ENCODE measurements at places on chromosomes 3 and 15. TPM values are rescaled to one million over a fixed set of nuclear protein-coding genes. Genes with fewer than 3 reads are reported as not detected.
A peak's percentile ranks its signal among the peaks of the same experiment; 100 is the strongest.

GRCh38 chr3:186589856-186590579 lies 19.5 kb downstream of the DNAJB11 start:
- DNase-seq = no peak

DNA sequence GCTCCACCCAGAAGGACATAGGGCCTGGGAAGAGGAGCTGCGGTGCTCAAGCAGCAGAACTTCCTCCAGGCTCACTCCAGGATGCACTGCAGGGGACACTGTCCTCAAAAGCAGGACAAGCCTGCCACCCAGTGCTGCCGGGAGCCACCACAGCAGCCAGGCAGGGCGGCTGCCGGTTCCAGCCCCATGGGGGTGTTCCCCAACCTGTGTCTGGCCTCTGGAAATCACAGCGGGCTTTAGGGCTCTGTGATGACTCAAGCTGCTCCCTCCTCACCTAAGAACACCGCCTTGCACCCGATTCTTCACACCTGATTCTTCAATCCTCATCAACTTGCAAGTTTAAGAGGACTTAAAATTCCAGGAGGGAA lies 71.9 kb upstream of the SLC6A11 start:
- DNase-seq = no peak

- DNase-seq = peak; percentile 58
Measured at GRCh38 chr3:3200632-3201212, 21.2 kb upstream of the CRBN start.

GRCh38 chr3:123947482-123947881 lies 13.5 kb downstream of the CCDC14 start:
- DNase-seq = no peak

- no peak for DNase-seq
Measured at GRCh38 chr3:142888481-142889211, at the start of gene PCOLCE2. PCOLCE2 (minus strand) TSS chr3:142889083; CDS start chr3:142888896, 187 bp downstream.

- no peak for DNase-seq
Measured at GRCh38 chr15:42010434-42010833, 10.4 kb downstream of the PLA2G4E start.

DNA sequence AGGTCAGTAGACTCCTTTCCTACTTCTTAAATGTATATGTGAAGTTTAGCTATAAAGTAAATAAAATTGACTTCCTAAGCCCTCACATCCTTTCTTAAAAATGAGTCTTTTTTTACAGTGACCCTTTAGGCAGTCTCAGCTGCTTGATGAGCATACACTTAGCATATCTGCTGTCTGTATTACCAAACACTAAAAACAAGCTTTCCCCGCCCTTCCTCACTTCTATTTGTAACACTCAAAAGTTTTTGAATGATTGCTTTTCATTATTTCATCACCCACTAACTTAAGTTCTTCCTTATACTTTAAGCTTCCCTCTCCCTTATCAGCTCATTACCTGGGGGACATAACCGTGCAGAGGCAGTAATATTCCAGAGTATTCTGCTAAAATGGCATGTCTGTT lies 89.4 kb downstream of the PLOD2 start:
- DNase-seq = no peak

GRCh38 chr3:24387000-24387399 lies 107.7 kb downstream of the THRB start:
- peak; percentile 4 for DNase-seq

Gene NDN
- 61.5 TPM for total RNA-seq

- no peak for DNase-seq
Measured at GRCh38 chr3:140148824-140149390, 213.9 kb downstream of the CLSTN2 start.

- no peak for DNase-seq
Measured at GRCh38 chr3:168828943-168829342, 733.2 kb upstream of the GOLIM4 start.

GRCh38 chr15:81491414-81492096 lies 117.5 kb upstream of the TMC3 start:
- no peak for DNase-seq

GRCh38 chr3:159910991-159911663 lies 77.5 kb upstream of the IL12A start:
- DNase-seq = no peak

DNA sequence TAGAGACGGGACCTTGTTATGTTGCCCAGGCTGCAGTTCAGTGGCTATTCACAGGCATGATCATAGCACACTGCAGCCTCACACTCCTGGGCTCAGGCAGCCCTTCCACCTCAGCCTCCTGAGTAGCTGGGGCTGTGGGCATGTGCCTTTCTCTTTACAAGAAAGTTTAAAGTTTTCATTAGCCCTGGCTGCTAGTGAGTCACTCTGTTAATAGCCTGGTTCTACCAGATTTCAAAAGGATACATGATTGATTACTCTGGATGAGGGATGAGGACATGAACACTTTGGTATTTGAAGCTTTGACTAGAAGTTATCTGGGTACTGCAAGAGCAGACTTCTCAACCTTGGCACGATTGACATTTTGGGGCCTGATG lies 95.1 kb downstream of the DHX36 start:
- DNase-seq = no peak

- DNase-seq = no peak
Measured at GRCh38 chr3:46208167-46208704, at the start of gene CCR1. CCR1 (minus strand) TSS chr3:46208313; CDS start chr3:46204313, 4,000 bp downstream.

DNA sequence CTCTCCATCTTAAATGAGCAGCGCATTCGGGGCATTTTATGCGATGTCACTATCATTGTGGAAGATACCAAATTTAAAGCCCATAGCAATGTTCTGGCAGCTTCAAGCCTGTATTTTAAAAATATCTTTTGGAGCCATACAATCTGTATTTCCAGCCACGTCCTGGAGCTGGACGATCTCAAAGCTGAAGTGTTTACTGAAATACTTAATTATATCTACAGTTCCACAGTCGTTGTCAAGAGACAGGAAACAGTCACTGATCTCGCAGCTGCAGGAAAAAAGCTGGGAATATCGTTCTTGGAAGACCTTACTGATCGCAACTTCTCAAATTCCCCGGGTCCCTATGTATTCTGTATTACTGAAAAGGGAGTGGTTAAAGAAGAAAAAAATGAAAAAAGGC lies 44.4 kb upstream of the RASA2 start:
- DNase-seq = no peak

DNA sequence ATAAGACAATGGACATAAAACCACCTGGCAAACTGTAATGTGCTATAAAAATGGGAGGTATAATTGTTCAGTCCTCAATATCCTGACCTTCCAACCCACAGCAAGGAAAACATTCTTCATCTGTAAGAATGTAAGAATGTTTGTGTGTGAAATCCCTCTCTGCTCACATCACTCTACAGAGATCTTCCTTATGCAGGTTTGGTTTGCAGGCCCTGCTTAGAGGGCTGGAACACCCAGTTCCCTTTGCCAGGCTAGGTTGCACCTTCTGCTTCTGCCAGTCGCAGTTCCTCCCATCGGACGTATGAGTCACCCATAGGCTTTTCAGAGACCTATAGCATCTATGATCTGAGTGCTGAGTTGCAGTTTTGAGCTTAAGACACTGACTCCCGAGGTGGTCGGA lies 24.1 kb upstream of the MINAR1 start:
- DNase-seq = no peak

Gene RARB
- 5.5 TPM for total RNA-seq

DNA sequence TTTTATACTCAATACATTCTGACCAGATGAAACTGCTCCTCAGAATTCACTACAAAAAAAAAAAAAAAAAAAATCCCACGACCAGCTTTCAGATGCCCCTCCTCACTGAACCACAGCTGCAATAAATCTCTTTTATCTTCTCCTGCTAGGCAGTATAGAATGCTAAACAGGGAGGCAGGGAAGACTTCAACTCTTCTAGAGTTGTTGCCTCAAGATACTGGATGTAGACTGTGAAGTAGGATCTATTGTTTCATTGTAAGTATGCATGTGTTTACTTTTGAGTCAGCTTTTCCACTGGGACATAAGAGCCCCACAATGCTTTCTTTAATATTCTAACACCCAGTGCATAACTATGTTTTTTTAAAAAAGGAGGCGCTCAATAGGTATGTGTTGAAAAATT lies 401.4 kb downstream of the TBL1XR1 start:
- no peak for DNase-seq

Gene NR2E3
- total RNA-seq = 0.79 TPM

GRCh38 chr15:60370105-60370868 lies 27.5 kb downstream of the ANXA2 start:
- peak; percentile 29 for DNase-seq

DNA sequence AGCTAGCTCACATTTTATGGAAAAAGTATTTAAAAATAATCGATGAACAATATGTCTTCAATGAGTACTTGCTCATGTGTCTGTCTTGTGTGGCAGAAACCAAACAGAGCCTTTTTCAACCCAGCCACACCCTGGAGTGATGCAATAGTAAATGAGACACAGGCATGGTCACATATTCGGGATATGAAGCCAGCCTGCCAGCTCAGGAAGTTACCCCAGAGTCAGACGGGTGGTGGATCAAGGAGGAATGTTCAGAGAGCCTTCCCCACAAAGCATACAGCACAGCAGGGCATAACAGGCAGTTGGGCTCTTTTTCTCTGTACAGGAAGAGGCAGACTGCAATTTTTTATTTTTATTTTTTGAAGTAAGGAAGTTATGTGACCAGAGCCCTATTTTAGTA lies 27.3 kb downstream of the LARP6 start:
- peak; percentile 57 for DNase-seq

Gene UROC1
- not detected for total RNA-seq

DNA sequence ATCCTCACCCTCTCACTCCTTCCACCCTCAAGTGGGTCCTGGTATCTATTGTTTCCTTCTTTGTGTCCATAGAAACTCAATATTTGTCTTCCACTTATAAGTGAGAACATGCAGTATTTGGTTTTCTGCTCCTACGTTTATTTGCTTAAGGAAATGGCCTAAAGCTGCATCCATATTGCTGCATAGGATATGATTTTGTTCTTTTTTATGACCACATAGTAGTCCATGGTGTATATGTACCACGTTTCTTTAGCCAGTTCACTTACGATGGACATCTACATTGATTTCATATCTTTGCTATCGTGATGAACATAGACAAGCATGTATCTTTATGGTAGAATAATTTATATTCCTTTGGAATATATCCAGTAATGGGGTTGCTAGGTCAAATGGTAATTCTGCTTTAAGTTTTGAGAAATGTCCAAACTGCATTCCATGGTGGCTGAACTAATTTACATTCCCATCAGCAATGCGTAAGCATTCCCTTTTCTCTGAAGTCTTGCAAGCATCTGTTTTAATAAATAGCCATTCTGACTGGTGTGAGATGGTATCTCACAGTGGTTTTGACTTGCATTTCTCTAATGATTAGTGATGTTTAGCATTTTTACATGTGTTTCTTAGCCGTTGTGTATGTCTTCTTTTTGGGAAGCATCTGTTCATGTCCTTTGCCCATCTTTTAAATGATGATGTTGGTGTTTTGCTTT lies 650.2 kb downstream of the ZNF385D start:
- DNase-seq = no peak

GRCh38 chr3:136714020-136714419 lies 38.2 kb downstream of the STAG1 start:
- DNase-seq = no peak

DNA sequence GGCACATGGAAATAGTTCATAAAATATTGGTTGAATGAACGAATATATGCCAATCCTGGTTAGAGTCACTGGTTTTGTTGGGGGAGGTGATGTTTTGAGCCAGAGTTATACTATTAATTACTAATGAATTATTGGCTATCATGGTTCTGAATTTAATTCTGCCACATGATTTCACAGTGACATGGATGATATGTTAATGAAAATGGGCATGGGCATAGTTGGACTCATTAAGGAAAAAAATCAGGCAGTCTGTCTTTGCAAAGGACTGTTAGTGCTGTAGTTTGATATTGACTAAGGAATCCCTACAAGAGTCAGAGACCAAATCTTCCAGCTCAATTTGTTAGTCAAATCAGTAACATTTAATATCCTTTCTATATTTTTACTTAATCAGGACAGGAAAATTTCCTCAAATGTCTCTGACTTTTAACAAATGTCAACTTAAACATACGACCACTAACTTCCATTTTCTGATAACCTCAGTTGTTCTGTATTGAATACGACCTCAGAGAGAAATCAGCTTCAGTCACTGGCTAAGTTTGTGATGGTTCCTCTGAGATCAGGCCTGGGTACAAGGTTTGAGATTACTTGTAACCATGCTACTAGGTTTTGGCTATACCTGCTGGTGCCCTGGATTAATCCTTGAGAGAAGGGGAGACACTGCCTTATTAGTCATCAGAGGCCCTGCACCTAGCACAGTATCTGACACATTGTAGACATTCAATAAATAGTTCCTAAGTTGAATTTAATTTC lies 13.3 kb downstream of the NFKBIZ start:
- no peak for DNase-seq

DNA sequence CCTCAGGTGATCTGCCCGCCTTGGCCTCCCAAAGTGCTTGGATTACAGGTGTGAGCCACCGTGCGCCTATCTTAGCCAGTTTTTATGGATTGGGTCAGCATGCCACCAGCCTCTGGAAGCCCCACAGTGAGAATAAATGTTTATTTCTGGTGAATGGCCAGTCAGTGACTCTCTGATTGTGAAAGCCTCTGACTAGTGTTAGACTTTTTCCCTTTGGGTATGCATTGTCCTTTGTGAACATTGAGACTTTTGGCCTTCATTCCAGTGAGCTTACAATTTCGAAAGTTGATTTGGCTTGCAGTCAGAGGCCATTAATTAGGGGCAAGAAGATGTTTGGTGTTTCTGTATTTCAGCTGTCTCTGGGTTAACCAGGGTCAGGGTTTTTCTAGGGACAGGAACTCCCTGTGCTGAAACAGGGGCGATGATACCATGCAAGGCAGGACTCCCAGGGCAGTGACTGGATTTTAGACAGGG lies 274.5 kb upstream of the C2CD4B start:
- DNase-seq = no peak

DNA sequence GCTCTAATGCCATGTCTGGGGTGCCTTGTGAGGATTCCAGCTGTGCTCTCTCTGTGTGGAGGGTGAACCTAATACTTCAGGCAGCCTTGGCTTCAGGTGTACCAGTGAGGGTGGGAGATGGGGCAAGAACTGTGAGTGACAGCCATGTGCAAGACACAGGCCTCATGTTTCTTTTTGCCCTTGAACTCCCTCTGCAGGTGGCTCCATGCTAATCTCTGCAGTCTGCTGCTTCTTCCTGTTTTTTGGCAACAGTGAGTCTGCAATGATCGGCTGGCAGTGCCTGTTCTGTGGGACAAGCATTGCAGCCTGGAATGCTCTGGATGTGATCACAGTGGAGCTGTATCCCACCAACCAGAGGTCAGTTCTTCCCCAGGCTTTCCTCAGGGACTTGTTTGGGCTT lies 189.3 kb downstream of the SV2B start:
- no peak for DNase-seq
